SK-N-SH (cell line): ENCODE measurements at places on chromosomes 2 and 18.
A peak's percentile ranks its signal among the peaks of the same experiment; 100 is the strongest.

- no peak for DNase-seq
- no peaks in the 10 kb centered on the region for H3K4me1 ChIP-seq
- no peak overlapping the region for H3K27ac ChIP-seq
- no peaks in the 10 kb centered on the region for H3K36me3 ChIP-seq
- no peak overlapping the region for H3K4me3 ChIP-seq
Observed at GRCh38 chr2:82893190-82893589, 1565.9 kb downstream of the SUCLG1 start.

DNA sequence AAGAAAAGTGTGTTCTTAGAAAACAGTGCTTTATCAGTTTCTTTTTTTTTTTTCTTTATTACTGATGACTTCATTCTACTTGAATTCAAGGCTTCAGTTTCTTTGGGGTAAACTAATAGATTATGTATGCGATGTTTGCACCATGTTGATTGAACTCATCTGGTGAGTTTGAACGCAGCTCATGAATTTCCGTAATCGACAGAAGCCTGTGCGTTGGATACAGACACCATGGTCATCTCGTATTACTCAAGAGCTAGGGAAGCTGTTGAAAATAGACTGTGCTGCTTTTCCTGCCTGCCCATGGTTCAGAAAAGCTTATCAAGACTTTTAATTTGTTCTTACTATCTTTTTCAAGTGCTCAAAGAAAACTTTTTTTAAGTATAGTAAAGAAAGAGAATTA is 185.5 kb upstream of the NRP2 start:
- H3K36me3 ChIP-seq, result no peaks in the 10 kb centered on the region
- H3K27ac ChIP-seq, result peak overlapping the region; percentile 47; the same call in 1 of the 2 replicates
- H3K27me3 ChIP-seq, result no peaks in the 10 kb centered on the region
- no peak overlapping the region for H3K4me3 ChIP-seq

GRCh38 chr2:174493549-174494331 is 6.9 kb upstream of the GPR155 start:
- no peak for DNase-seq
- H3K27me3 ChIP-seq, result no peaks in the 10 kb centered on the region
- H3K27ac ChIP-seq, result no peak overlapping the region
- H3K4me3 ChIP-seq, result no peak overlapping the region

- no peak for DNase-seq
- peak overlapping the region; percentile 96 for H3K27ac ChIP-seq
- H3K4me1 ChIP-seq, result peaks cover 30% of the 10 kb centered on the region
- H3K4me3 ChIP-seq, result no peak overlapping the region
Observed at GRCh38 chr2:200242570-200242969, 63.9 kb upstream of the SPATS2L start.

GRCh38 chr2:128664499-128664971 is 345.9 kb upstream of the HS6ST1 start:
- no peak for DNase-seq
- no peaks in the 10 kb centered on the region for H3K36me3 ChIP-seq
- no peaks in the 10 kb centered on the region for H3K4me1 ChIP-seq
- no peak overlapping the region for H3K27ac ChIP-seq
- H3K27me3 ChIP-seq, result no peaks in the 10 kb centered on the region

- no peak overlapping the region for H3K27ac ChIP-seq
- H3K27me3 ChIP-seq, result no peaks in the 10 kb centered on the region
- DNase-seq, result peak; percentile 16
Observed at GRCh38 chr2:182650704-182651103, 65.4 kb upstream of the DNAJC10 start.

DNA sequence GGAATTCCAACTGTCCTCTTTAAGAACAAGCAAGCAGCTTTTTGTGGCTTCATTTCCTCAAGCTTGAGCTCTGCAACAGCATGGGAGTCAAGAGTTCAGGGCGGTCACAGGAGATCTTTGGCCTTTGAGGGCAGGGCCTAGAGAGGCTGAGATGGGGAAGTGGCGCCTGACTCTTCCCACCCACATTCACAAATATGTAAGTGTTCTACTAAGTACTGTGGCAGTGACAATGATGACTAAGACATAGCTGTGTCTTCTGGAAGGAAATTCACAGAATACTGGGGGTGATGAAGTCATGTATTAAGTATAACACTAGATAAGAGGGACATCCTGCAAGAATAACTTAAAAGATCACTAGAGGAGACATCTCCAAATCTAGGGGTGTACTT is 15.0 kb downstream of the RND3 start:
- no peaks in the 10 kb centered on the region for H3K27me3 ChIP-seq
- no peak overlapping the region for H3K4me3 ChIP-seq
- peaks cover 19% of the 10 kb centered on the region for H3K4me1 ChIP-seq
- DNase-seq, result no peak

DNA sequence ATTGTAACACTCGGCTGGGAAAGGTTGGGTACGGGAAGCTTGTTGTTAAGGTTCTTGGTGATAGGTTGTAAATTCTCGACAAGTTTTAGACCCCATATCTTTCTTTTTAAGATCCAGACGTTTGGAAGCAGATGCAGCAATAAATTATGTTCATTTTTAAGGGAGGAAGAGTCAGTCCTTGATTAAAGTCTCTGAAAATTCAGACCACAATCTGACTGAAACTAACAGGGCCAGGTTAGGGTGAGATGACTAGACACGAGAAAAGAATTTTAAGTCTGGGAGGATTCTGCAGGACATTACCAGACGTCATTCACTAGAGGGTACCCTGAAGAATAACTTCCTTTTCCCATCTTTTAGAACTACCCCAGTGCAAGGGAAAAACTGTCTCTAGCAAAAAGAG is 16.1 kb downstream of the WIPF1 start:
- no peaks in the 10 kb centered on the region for H3K4me1 ChIP-seq
- no peak overlapping the region for H3K4me3 ChIP-seq
- no peaks in the 10 kb centered on the region for H3K27me3 ChIP-seq

- H3K27me3 ChIP-seq, result no peaks in the 10 kb centered on the region
- H3K27ac ChIP-seq, result no peak overlapping the region
- H3K4me1 ChIP-seq, result no peaks in the 10 kb centered on the region
Observed at GRCh38 chr2:129010262-129010661, 691.6 kb upstream of the HS6ST1 start.

DNA sequence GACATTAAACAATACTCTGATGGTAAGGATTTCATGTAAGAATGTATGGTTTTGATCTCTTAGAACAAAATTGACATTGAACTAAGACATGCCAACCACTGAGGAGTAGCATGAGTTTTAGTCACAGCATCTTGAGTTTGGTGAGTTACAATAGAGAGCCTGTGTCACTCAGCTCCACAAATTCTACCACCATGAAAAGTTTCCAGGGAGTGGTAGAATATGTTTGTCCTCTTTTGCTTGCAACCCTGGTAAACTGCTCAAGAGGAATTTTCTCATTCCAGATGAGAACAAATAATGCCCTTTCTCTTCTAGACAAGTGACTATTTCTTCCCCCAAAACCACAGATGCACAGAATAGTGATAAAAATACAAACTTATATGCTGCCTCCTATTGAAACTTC is 502.0 kb upstream of the VRK2 start:
- DNase-seq, result no peak
- H3K4me3 ChIP-seq, result no peak overlapping the region
- peaks cover 28% of the 10 kb centered on the region; the same call in 1 of the 2 replicates for H3K27me3 ChIP-seq
- no peaks in the 10 kb centered on the region for H3K4me1 ChIP-seq

DNA sequence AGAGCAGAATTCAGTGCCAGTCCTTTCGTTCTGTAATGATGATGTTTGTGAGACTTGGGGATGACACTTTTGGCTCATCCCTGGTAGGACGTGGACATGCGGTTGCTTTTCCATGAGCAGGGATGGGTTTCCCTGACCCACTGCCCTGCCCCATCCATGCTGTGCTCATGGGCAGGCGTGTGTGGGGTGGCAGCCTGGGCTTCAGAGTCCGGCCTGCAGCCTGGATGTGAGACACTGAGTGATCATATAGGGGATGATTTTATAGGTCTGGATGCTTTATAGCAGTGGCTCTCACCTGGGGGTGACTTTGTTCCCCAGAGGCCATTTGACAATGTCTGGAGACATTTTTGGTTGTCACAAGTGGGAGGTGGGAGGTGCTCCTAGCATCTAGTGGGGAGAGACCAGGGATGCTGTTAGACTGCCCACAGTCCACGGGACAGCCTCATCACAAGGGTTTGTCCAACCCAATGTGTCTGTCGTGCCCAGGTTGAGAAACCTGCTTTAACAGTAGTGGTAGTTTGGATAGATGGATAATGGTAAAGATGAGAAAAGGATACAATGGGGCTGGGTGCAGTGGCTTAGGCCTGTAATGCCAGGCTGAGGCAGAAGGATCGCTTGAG is 38.9 kb downstream of the LDLRAD4 start:
- DNase-seq, result no peak
- peaks cover 35% of the 10 kb centered on the region; the same call in 1 of the 2 replicates for H3K4me1 ChIP-seq
- H3K27ac ChIP-seq, result no peak overlapping the region
- H3K4me3 ChIP-seq, result no peak overlapping the region

DNA sequence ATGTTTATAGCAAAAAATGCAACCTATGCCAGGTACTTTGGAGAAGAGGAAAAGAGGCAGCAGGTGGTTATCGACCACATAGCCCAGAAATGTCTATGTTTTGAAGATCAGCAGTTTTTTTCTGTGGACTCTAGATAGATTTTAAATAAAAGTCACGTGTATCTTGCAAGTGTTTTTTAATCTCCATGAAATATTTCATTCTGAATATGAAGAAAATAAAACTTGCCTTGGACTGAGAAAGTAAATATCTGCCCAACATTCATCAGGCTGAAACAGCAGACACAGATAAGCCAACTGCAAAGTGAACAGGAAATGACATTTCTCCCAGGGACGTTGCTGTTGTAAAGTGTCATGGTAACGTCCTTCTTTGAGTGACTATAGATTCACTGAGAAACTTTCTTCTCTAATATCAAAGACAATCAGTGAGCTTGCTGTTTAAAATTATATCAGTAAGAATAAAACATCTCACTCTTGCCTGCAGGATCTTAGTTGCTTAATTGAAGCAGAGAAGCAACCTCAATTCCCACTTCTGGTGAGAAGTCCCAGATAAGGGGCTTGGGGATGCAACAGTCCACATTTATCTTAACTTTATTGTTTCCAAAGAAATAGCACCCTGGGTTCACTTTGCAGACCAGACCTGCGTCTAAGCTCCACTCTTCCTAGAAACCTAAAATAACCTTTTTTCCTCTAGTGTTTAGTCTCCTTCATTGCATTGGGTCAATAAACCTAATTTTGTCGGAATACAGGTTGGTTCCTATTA is 6.3 kb downstream of the MYOM1 start:
- no peaks in the 10 kb centered on the region for H3K27me3 ChIP-seq
- no peak overlapping the region for H3K27ac ChIP-seq
- no peaks in the 10 kb centered on the region for H3K36me3 ChIP-seq
- no peak overlapping the region for H3K4me3 ChIP-seq
- peak; percentile 16 for DNase-seq

- H3K36me3 ChIP-seq, result peaks cover 3% of the 10 kb centered on the region
- no peaks in the 10 kb centered on the region for H3K4me1 ChIP-seq
- H3K4me3 ChIP-seq, result no peak overlapping the region
Observed at GRCh38 chr2:178344121-178344520, 106.9 kb downstream of the PRKRA start.

DNA sequence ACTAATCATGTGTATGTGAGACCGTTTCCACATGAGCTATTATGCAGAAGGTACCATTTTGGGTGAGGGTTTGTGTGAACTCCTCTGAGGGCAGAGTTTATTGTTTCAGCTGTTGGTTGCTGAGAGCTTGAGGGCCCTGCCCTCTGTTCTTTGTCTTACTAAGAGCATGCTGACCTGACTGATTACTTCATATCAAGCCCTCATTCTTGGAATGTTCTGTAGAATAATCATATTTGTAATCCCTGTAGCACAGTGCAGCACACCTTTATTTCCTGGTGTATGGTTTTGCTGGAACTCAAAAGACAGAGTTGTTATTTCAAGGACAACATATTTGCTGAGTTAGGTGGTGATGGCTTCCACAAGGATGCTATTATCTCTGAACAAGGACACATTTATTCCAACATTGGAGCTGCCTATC is 118.5 kb downstream of the GALNT3 start:
- no peak overlapping the region for H3K4me3 ChIP-seq
- peaks cover 50% of the 10 kb centered on the region for H3K36me3 ChIP-seq
- no peaks in the 10 kb centered on the region for H3K4me1 ChIP-seq

DNA sequence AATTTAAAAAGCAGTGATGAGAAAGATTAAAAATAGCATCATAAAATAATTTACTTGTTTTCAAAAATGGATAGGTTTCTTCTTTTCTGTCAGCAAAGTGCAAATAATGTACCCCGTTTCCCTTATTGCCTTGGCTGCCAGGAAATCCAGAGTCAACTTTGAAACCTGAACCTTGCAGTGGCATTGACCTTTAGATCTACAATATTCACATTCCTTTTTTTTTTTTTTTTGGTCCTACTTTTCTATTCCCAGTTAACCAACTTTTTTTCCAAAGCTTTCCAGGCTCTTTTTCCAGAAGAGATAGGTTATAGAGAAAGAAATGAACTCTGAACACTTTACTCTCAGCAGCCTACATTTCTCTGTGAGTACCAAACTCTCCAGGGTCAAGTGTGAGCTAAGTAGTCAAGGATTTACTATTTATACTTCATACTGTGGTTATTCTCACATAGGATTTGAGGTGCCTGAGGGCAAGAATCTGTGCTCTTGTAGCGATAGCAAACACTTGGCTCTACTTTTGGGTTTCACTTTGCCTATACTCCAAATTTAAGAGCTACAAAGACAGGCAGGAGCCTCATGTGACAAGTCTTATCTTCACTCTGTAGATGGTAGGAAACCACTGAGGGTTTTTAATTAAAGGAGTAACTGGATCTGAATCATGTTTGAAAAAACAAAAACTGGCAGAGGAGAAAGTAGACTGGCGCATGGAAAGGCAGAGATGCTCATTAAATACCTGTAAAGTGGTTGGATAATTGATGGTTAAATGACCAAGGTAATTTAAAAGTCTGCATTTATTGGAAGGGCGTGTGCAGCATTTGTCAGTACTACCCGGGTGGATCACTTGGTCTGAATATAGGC is 63.2 kb upstream of the TMEM17 start:
- H3K27ac ChIP-seq, result no peak overlapping the region
- H3K36me3 ChIP-seq, result no peaks in the 10 kb centered on the region
- no peaks in the 10 kb centered on the region for H3K27me3 ChIP-seq

DNA sequence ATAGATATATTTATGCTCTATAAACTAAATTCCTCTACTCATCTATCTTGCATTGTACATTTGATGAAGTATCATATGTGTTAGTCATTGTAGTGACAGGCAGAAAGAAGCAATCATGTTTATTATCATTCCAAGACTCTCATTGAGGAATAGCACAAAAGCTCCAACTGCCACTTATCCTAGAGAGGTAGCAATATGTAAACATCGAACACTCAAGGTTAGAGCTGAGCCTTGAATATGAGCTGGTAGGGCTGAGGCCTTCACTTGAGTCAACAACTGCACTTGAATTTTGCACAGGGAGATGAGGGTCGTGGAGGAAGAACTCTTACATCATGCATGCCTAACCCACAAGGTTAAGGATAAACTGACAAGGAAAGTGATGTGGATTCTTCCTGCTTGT is 900.9 kb downstream of the CPS1 start:
- no peak overlapping the region for H3K27ac ChIP-seq
- H3K4me3 ChIP-seq, result no peak overlapping the region
- H3K27me3 ChIP-seq, result no peaks in the 10 kb centered on the region
- H3K4me1 ChIP-seq, result peaks cover 8% of the 10 kb centered on the region; the same call in 1 of the 2 replicates
- no peak for DNase-seq

- no peaks in the 10 kb centered on the region for H3K27me3 ChIP-seq
- H3K4me1 ChIP-seq, result no peaks in the 10 kb centered on the region
- no peak overlapping the region for H3K27ac ChIP-seq
- no peaks in the 10 kb centered on the region for H3K36me3 ChIP-seq
Observed at GRCh38 chr2:130355172-130355577, 681 bp upstream of the PTPN18 start.

- H3K36me3 ChIP-seq, result no peaks in the 10 kb centered on the region
- H3K27ac ChIP-seq, result no peak overlapping the region
- H3K4me3 ChIP-seq, result no peak overlapping the region
- H3K27me3 ChIP-seq, result peaks cover 10% of the 10 kb centered on the region; the same call in 1 of the 2 replicates
Observed at GRCh38 chr2:41919135-41919534, 128.7 kb upstream of the PKDCC start.

- no peak overlapping the region for H3K4me3 ChIP-seq
- no peaks in the 10 kb centered on the region for H3K4me1 ChIP-seq
- no peak overlapping the region for H3K27ac ChIP-seq
- no peaks in the 10 kb centered on the region for H3K36me3 ChIP-seq
- H3K27me3 ChIP-seq, result no peaks in the 10 kb centered on the region
Observed at GRCh38 chr2:83365476-83365875, 1093.6 kb downstream of the SUCLG1 start.
